Common myeloid progenitor, CD34-positive (primary cell): ENCODE measurements at places on chromosomes 13 and 19.
A peak's percentile ranks its signal among the peaks of the same experiment; 100 is the strongest.

GRCh38 chr13:96503481-96503880 is 413.6 kb downstream of the HS6ST3 start:
- no peak for DNase-seq

- peak; percentile 73 for DNase-seq
Observed at GRCh38 chr19:35013041-35013819, 13.1 kb downstream of the GRAMD1A start.

- no peak for DNase-seq
Observed at GRCh38 chr19:42370068-42370520, 20.0 kb downstream of the CNFN start.

DNA sequence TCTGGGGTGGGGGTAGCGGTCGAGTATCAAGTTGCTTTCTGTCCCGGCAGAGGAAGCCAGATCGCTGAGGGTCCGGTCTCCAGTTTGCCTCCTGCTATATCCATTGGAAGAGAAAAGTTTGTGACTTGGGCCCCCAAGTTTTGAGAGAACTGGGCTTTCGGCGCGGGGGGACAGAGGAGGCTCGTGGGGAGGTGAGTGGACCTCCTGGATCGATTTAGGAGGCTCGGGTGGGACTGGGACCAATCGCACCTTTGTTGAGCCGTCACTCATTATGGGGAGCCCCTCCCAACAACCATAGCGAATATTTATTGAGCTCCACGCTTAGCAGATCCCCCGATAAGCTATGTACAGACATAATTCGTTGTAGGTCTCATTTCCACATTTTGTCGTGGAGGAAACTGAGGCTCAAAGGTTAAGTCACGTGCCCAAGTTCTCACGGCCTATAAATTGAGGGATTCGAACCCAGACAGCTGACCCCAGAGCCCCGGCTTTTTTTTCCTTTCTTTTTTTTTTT is 909 bp downstream of the RFXANK start:
- DNase-seq: peak; percentile 63

DNA sequence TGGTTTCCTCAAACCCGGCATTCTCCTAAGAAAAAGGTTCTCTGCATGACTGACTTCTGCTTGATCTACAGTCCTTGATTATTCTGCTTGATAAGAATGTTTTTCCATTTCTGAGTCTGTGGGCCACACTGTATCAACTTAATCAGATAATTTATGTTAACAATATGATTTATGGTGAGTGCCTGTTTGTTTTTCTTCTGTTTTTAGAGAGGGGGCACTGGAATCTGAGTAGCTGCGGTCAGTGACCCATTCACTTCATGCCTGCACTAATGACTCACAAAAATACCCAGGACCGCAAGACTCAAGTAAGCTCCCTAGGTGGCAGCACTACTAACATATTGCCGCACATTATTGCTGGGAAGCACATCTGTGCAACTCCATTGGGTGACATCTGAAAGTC is 542.3 kb upstream of the ATXN8OS start:
- peak; percentile 1 for DNase-seq

GRCh38 chr13:45851956-45852355 is 403 bp upstream of the SIAH3 start:
- DNase-seq: no peak

DNA sequence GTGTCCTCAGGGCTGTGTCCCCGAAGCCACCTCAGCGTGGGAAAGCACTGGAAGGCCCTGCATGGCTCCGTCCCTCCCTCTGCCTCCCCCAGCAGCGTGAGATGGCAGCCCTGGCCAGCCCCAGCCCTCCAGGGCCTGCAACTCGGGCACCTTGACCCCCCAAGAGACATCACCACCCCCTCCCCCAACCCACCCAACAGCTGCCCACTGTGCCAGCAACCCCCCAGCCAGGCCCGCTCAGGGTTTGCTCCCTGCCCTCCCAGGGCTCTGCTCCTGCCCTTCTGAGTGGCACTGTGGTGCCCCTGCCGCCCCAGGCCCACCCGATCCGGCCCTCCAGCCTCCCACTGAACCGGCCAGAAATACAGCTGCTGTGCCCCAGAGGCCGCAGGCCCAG is 1.5 kb upstream of the ASPDH start:
- DNase-seq: no peak

GRCh38 chr13:98068521-98068920 is 74.4 kb upstream of the FARP1 start:
- no peak for DNase-seq

DNA sequence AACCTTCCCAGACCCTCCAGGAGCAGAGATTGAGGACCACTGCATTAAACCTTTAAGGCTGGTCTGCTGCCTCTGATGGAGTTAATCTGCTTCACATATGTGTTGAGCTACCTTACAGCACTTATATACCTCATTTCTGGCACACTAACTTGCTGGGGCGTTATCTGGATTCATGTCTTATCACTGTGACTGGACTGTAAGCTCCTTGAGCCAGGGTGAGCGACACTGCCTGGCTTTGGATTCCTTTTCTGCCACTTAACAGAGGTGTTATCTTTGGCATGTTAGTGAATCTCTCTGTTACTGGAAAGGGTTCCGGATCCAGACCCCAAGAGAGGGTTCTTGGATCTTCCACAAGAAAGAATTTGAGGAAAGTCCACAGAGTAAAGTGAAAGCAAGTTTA is 69.8 kb upstream of the RGCC start:
- DNase-seq: no peak

- no peak for DNase-seq
Observed at GRCh38 chr13:25493931-25494640, 122.3 kb downstream of the ATP8A2 start.

DNA sequence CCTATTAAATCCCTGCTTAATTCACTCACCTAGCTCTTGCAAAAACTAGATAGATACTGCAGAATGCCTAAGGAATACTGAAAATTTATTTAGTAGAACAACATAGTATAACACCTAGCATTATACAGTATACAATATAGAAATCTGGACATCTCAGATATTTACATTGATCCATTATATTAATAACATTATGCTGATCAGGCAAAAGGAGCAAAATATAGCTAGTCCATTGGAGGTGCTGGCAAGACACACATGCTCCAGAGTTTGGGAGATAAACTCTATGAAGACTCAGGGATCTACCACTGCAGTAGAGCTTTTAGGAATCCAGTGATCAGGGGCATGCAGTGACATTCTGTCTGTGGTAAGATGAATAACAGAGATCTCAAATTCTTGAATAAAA is 357.6 kb downstream of the TBC1D4 start:
- no peak for DNase-seq

- DNase-seq: no peak
Observed at GRCh38 chr19:18710996-18711751, 27.7 kb downstream of the CRTC1 start.

GRCh38 chr13:106464076-106464475 is 71.4 kb downstream of the EFNB2 start:
- peak; percentile 22 for DNase-seq

- no peak for DNase-seq
Observed at GRCh38 chr19:18353378-18354005, 13.1 kb downstream of the PGPEP1 start.

DNA sequence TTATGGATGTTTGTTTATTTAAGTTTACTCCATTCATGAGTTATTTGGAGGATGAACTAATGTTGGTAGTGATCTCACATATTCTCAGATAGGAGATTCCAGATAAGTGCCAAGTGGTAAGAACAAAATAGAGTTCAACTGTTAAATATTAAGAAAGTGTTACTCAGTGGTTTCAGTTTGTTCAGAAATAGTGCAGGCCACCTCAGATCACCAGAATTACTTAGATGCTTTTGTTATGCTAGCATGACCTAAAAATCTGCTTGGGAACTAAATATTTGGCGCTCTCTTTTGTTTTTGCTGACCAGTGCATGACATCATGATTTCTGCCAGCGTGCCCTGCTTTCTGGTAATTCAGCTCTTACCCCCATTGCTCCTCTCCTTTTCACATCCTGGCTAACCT is 15.6 kb downstream of the CLDN10 start:
- DNase-seq: no peak

DNA sequence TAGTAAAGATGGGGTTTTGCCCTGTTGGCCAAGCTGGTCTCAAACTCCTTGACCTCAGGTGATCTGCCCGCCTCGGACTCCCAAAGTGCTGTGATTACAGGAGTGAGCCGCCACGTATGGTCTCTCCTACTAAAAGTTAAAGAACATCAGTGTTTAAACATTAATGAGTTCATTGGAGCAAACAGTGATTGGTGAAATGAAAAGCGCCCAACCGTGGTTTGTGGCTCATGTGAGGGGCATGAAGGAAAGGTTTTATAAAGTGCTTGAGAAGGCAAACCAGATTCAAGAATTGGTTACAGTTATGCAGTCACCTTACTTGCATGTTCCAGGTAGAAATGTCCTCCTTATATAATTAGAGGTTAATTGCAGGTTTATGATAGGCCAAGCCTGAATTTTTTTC is 109.5 kb downstream of the ZNF675 start:
- DNase-seq: no peak

GRCh38 chr13:81393110-81393509 is 1052.2 kb upstream of the SPRY2 start:
- DNase-seq: no peak

- DNase-seq: no peak
Observed at GRCh38 chr19:961866-962620, 22.1 kb upstream of the WDR18 start.

GRCh38 chr19:52566588-52566987 is 3.5 kb upstream of the ZNF701 start:
- no peak for DNase-seq

DNA sequence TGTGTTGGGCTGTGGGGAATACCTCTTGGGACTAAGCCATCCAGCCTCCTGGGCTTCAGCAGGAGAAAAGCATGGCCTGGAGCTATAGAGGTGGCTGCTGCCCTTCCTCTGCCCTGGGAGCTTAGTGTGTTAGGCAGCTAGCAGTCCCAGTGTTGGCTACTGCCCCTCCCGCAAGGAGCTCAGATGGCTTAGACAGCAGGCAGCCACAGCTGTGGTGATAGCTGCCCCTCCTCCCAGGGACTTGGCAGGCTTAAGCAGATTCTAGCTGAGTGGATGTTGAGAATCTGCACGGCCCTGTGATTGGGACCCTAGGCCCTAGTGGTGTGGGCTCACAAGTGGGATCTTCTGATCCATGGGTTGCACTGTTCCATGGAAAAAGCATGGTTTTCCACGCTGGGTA is 264.5 kb downstream of the TDRD3 start:
- DNase-seq: no peak

DNA sequence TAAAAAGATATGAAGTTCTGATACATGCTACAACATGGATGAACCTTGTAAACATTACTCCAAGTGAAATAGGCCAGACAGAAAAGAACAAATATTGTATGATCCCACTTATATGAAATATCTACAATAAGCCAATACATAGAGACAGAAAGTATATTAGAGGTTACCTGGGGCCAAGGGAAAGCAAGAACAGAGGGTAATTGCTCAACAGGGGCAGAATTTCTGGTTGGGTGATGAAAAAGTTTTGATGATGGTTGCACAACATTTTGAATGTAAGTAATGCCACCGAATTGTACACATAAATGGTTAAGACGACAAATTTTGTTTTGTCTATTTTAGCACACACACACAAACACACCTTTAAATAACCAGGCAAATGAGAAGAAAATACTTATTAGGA is 268.4 kb downstream of the FOXO1 start:
- DNase-seq: no peak

GRCh38 chr13:68749796-68750195 is 1357.8 kb upstream of the ATXN8OS start:
- no peak for DNase-seq

GRCh38 chr19:36140304-36141038 is 605 bp downstream of the CAPNS1 start:
- DNase-seq: peak; percentile 81

GRCh38 chr19:39341129-39341718 is 997 bp upstream of the SAMD4B start:
- DNase-seq: peak; percentile 38

GRCh38 chr19:40282209-40282580 is 3.0 kb downstream of the AKT2 start:
- no peak for DNase-seq
